ENCODE measurements at places on chromosomes 16 and 17.

DNA sequence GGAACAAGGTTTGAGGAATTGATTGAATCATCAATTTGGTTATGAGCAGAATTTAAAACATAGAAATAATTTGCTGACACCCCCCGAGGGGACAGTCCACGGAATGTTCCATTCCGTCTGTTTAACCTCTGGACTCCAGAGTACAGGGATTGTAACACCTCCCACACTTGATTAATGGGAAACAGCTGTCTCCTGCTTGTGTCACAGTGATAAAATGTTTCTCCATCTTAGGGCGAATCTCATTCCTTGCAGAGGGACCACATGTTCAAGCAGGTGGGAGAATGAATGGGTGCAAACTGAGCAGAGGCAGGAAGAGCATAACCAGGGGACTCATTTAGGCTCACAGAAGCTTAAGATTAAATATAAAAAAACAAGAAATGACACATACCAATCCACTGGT, 249.5 kb upstream of the RBFOX1 start:
- DNase-seq: no peak

DNA sequence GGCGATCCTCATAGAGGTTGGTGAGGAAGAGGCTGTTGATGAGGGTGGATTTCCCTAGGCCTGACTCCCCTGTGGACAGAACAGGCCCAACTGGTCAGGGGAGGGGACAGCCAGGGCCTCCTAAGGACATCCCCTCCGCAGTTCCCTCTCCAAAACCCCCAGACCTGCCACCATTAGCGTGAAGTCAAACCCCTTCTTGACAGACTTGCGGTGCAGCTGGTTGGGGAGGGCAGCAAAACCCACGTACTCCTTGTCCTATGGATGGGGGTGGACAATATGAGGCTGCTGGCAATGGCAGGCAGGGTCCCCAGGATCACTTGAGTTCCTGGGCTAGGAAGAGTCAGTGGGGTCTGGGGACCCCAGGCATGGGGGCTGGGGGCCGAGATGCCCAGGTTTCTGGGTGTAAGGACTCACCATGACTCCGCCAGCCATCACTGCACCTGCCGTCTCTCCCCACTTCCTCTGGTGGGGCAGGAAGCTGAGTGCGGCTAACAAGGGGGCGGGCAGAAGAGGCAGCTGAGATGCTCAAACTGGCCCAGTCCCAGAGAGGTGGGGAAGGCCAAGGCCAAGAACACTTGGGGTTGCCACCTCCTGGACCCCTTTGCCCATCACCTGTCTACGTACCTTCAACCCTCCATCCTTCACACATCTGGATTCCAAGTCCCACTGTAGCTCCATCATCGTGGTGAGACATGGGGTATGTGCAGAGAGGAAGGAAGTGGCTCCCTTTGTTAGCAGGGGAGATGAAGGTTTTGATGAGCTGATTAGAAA, at the start of gene SEPTIN1:
SEPTIN1 (minus strand) TSS at position 451 of the 771 bp plus-strand sequence; CDS start at position 432, 19 bp downstream.
- DNase-seq: no peak

GRCh38 chr16:58685084-58685449, 497 bp upstream of the SLC38A7 start:
- DNase-seq: no peak

DNA sequence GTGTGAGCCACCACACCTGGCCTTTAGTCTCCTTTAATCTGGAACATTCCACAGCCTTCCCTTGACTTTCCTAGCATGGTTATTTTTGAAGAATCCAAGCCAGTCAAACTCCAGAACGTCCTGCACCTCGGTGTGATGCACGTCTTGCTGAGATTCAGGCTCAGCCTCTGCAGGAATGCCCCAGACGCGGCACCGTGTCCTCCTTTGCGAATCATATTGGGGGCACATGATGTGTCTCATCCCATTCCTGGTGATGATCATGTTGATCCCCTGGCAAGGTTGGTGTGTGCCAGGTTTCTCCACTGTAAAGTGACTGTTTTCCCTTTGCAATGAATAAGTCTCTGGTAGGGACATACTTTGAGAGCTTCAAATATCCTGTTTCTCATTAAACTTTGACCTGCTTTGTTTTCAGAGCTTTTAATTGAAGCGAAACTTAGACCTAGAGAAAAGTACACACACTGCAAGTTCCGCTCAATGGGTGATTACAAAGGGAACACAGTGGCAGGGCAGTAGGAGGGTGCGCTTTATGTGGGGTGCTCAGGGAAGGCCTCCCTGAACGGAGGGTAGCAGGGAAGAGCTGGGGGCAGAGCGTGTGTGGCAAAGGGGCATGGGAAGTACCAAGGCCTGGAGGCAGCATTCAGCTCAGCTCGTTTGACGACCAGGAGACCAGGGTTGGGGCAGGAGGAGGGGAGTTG, 9.6 kb upstream of the ATP2C2 start:
- DNase-seq: no peak

GRCh38 chr16:24198807-24199533, 57.2 kb upstream of the CACNG3 start:
- DNase-seq: no peak

- DNase-seq: no peak
Measured at GRCh38 chr17:18089613-18090012, 1.9 kb downstream of the DRG2 start.
